ENCODE measurements at places on chromosomes 7 and 10.

DNA sequence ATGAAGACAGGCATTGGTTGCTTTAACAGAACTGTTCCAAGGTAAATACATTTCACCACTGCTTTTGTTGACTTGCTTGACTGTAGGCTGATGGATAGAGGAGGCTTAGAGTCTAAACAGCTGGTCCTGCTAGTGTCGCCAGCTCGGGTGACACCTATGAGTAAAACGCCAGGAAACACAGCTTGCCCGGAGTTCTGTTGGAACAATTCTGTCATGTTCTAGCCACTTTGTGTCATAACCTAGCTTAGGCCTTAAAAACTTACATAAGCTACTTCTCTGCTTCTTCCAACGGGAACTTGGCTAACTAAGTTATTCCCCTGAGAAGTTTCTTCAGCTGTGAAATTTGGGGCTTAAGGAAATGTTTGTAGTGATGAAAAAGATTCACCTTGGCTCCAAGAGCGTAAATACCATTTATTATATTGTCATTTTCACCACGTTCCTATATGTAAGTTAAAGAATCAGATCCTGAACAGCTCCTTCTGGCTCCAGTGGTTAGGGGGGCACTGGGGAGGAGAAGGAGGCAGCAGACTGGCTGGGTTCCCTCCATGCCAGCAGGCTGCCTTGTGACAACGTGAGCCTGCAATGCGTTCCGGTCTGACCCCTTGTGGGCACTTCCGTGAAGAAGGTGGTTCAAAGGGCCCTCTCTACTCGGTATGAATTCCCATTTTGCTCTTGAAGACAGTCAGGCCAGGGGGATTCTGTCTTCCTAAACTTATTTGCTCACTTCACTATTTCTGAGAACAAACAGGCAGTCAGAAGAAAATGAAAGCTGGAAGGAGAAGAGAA lies 253.2 kb downstream of the BMPER start:
- peak; percentile 73 for DNase-seq

DNA sequence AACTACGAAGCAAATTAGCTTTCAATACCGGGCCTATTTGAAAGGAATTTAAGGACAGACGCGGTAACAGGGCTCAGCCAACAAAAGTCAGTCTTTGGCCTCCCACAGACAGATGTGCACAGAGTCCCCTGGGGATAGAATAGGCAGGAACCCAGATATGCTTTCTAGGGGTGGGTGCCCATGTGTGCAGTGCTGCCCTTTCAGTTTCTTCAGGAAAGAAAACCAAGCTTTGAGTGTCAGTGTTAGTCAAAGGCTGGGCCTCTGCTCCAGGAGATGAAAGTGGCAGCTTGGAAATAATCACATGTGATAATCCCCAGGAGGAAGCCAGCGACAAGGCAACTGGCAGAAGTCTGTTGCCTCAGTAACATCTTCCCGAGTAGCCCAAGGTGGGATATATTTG lies 43.8 kb upstream of the CSTF2T start:
- peak; percentile 36 for DNase-seq

DNA sequence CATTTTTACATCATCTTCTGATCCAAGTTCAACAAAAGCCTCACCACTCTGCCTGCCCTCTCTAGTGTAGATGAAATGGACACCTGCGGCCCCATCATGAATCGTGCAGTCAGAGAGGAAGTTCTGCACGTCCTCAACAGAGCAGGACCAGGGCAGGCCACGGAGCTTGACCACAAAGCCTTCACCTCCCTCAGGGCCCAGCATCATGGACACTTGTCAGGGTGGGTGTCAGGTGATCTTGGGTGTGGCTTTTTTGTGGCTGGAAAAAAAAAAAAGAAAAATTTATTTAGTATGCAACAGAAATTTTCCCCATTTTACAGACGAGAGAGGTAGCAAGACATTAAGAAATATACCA lies 16.2 kb downstream of the FXYD4 start:
- no peak for DNase-seq

- peak; percentile 96 for DNase-seq
Observed at GRCh38 chr7:45978010-45978681, 57.1 kb upstream of the IGFBP3 start.

DNA sequence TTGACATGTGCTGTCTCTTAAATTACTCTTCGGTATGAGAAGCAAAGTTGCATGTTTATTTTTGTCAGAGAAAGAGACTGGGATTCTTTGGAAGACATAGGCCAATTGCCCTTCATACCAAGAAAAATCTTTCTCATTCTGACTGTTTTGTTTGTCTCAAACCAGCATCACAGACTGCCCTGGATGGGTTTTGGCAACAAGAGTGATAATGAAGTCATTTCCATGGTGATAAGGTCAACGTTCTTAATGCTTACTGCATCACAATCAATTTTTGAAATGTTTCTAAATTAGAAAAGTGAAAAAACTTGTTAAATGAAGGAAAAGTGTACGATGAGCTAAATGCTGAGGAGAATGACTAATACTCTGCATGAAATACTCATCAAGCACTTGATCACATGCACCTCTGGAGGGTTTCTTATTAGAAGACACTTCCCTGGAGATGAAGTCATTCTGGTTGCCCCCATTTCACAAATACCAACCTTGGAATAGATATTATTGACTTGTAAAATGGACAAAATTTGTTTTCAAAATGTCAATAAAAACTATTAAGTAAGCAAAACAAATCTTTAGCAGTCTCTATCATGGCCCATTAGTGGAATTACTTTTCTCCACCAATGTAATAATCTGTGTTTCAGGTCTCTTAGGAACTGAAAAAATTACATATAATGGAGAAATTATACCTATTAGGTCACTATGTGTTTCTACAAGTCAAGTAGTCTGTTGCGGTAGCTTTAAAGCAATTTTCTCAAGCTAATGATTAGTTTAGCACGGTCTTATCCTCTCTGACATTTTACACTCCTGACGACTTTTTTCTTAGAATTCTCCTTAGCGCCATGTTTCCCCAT lies 19.9 kb upstream of the SEC61G start:
- DNase-seq: no peak

- no peak for DNase-seq
Observed at GRCh38 chr10:75096749-75097148, 14.7 kb upstream of the SAMD8 start.

DNA sequence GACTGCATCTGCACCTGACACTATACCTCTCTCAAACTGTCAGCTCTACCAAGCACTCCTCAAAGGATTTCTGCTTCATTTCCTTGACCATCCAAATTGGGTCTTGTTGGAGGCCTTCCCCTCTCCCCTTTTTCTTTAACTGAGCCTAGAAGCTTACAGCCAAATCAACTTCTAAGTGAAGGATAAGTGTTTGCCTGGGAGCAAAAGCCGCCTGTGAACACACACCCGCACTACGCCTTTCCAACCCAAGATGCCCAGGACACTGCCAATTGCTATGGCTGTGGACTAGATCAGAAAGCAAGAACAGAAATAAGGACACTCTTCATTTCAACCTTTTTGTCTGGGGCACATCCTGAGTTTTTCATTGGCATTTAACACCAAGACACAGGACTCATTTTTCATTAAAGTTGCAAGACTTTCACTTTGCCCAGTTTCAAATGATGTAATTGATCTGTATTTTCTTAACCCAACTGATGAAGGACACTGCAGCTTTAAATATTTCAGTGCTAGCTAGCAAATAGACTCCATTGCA lies 52.8 kb downstream of the CPEB3 start:
- no peak for DNase-seq

- no peak for DNase-seq
Observed at GRCh38 chr10:34161777-34162370, 653.2 kb downstream of the PARD3 start.

- DNase-seq: no peak
Observed at GRCh38 chr7:108205311-108205710, 75.2 kb upstream of the LAMB4 start.

- DNase-seq: peak; percentile 67
Observed at GRCh38 chr10:44398747-44399658, 14.1 kb upstream of the CXCL12 start.

DNA sequence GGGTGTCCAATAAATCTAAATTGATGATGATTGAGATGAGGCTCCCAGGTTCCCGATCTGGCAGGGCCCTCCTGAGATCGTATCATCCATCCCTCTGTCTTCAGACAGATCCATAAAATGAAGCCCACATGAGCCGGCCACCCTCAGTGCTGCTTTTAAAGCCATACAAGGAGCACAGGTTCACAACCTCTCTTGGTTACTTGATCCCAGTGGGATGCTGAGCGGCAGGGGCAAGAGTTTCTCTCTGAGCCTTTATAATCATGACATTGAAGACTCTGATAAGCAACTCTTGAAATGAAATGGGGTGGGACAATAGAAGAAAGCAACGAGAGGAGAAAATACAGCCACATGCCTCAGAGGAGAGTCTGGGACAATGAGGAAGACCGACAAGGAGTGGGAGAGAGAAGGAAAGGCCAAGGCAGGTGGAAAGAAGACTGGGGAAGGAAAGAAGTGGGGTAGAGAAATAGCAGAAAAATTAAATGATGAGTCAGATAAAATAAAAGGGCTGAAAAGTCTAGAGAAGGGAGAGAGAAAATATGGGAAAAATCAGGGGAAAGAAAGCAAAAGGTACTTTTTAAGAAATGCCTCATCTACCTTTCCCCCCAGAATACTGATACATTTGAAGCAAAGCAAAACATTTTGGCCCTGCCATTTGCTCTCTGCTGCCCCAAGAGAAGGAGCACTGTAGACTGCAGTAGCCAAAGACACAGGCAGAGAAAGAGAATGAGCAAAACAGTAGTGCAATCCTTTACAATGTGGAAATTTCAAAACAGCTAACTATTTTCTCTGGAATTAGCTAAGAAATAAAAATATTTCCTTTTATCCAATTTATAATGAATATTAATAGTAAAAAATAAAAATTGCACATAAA lies 14.6 kb downstream of the GBX1 start:
- DNase-seq: no peak

DNA sequence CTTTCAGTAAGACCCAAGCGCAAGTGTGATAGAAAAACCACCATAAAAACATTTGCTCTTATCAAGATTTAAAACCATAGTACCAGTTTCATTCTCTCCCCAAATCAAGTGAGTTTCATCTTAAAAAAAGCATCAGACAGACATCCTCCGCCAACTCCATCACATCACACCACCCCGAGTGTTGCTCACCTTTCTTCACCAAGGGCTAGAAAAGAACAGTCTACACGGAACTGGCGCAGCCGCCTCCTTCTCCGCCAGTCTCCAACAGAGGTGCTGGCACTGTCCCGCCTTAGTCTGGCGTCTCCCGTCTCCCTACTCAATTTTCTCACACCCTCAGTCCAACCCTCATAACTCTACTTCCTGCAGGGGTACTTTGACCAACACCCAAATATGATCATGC lies 46.9 kb upstream of the WIPI2 start:
- DNase-seq: no peak

- DNase-seq: peak; percentile 39
Observed at GRCh38 chr7:4682621-4683042, 537 bp downstream of the FOXK1 start.

- peak; percentile 63 for DNase-seq
Observed at GRCh38 chr10:67837541-67838314, at the start of gene DNAJC12. TSS of gene DNAJC12 (minus strand) at chr10:67838188. CDS start at chr10:67838011, 177 bp downstream.

GRCh38 chr10:74975758-74976157 lies 135.7 kb upstream of the SAMD8 start:
- no peak for DNase-seq

GRCh38 chr7:132735476-132735875 lies 159.2 kb upstream of the PLXNA4 start:
- no peak for DNase-seq

DNA sequence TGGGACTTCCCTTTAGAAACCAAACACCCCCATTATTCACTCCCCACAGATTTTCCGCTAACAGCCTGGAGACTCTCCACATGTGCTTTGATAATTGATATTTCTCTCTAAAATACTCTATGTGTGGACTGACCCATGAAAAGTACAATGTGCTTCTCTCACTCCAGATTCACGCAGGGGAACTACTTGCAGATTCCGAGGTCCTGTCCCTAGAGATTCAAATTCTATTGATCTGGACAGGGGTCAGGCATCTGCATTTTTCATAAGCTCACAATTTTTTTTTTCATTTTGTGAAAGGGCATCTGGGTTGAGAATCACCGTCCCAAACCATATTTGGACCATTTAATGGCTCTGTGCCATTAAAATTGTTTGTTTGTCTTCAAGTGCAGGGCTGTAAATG lies 98.7 kb downstream of the CALCR start:
- no peak for DNase-seq

GRCh38 chr10:11242443-11243387 lies 225.0 kb downstream of the CELF2 start:
- DNase-seq: no peak

- DNase-seq: no peak
Observed at GRCh38 chr10:23120001-23120934, 24.9 kb downstream of the MSRB2 start.

GRCh38 chr10:25689346-25690100 lies 244.5 kb upstream of the MYO3A start:
- no peak for DNase-seq

- no peak for DNase-seq
Observed at GRCh38 chr7:121420976-121421375, 24.9 kb upstream of the FAM3C start.

DNA sequence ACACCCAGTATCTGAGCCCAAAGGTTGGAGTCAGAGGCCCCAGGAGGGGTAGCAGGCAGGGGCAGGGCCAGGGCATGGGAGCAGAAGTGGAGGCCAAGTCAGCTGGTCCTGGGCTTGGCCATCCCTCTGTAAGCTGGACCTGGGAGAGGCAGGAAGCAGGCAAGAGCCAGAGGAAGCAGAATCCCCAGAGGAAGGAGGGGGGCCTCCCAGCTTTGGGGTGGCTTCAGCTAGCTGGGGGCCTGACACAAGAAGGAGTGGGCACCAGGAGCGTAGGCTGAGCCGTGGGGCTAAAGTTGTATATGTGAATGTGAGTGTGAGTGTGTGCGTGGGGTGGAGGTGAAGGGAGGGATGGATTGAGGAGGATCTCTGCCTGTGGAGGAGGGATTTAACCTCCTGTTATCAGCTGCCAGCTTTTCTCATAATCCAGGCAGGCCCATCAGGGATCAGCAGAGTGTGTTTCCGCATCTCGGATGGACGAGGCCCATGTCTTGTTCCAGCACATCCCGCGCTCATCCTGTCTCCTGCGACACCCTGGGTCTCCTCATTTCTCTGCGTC lies 54.0 kb downstream of the NEURL1 start:
- DNase-seq: no peak

GRCh38 chr10:96118604-96119450 lies 11.3 kb upstream of the ZNF518A start:
- DNase-seq: no peak

Measured in fibroblast of the aortic adventitia (primary cell).